ENCODE measurements at places on chromosomes 3 and 15.

- DNase-seq = no peak
These were observed 138.4 kb downstream of the FAM43A start for GRCh38 chr3:194824100-194824499.

- DNase-seq = no peak
These were observed 774.7 kb downstream of the MECOM start for GRCh38 chr3:168888781-168889180.

GRCh38 chr15:59060348-59060747 lies 44.6 kb upstream of the CCNB2 start:
- no peak for DNase-seq

GRCh38 chr3:47496892-47497291 lies 16.6 kb downstream of the ELP6 start:
- peak; percentile 15 for DNase-seq

- no peak for DNase-seq
These were observed 447.8 kb downstream of the MFSD1 start for GRCh38 chr3:159249472-159250174.

- no peak for DNase-seq
These were observed 21.7 kb downstream of the DUSP7 start for GRCh38 chr3:52034651-52035050.

- DNase-seq = no peak
These were observed 250.6 kb upstream of the NR2F2 start for GRCh38 chr15:96079882-96080281.

GRCh38 chr3:49465270-49466034 lies 4.6 kb upstream of the DAG1 start:
- DNase-seq = no peak

- no peak for DNase-seq
These were observed 3.1 kb upstream of the DLL4 start for GRCh38 chr15:40925863-40926658.

DNA sequence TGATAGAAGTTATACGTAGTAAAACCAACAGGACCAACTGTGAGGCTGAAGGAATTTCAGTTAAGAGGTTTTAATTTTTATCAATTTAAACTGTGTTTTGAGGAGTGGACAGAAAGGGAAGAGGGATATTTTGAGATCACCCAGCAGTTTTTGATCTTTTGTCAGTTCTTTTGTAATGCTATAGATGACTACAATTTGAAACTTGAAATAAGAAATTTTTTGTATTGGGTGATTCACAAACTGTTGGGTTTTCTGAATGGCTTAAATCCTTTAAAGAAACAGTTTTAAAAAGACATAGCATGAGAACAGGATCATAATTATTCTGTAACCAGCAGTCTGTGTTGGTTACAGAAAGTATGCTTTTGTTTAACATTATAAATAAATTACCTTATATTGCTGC lies 67.4 kb downstream of the TCF12 start:
- no peak for DNase-seq

GRCh38 chr15:31573759-31574158 lies 247.1 kb downstream of the KLF13 start:
- no peak for DNase-seq

GRCh38 chr3:122890077-122890719 lies 95.3 kb downstream of the SLC49A4 start:
- no peak for DNase-seq

DNA sequence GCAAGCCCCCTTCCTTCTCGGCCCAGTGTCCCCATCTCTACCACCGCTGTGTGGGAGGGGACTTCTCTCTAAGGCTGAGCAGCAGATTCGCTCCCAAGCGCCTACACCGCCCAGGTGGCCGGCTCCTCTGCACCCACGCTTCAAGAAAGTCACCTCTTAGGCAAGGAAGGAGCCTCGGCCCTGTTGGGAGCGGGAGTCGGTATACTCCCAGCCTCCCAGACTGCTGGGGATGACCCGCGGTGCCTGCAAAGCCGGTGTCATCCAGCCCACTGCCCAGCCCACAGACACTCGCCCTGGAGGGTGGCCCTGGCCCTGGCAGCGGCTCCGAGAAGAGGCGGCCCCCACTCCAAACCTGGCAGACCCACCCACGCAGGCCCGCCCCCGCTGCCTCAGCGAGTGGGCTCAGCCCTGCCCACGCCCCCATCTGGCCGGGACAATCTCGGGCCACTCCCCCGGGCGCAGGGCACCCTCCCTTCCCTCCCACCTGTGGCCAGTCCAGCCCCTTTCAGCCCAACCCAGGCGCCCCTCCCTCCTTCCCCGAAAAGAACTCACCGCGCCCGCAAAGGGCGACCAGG lies 396 bp downstream of the CHRNB4 start:
- DNase-seq = no peak

DNA sequence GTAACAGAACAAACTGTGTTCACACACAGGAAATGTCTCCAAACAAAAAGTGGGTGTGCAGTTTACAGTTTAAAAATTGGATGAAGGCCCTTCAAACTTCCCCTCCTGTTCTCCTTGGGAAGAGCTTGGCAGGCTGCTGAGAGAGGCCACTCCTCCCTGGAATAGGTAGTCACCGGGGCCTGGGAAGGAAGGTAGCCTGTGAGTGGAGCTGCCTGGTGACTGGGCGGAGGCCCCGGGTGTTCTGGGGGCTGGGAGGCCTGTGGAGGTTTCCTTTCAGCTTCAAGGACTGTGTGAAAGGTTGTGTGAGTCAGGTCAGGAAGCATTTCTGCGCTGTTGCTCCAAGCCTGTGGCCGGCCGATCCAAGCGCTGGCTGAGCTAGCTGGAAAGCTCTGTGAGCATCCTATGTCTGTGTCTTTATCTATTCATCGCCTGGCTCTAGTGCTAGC lies 14.1 kb downstream of the SLCO3A1 start:
- no peak for DNase-seq

GRCh38 chr3:48275287-48276027 lies 34.6 kb downstream of the ZNF589 start:
- no peak for DNase-seq

DNA sequence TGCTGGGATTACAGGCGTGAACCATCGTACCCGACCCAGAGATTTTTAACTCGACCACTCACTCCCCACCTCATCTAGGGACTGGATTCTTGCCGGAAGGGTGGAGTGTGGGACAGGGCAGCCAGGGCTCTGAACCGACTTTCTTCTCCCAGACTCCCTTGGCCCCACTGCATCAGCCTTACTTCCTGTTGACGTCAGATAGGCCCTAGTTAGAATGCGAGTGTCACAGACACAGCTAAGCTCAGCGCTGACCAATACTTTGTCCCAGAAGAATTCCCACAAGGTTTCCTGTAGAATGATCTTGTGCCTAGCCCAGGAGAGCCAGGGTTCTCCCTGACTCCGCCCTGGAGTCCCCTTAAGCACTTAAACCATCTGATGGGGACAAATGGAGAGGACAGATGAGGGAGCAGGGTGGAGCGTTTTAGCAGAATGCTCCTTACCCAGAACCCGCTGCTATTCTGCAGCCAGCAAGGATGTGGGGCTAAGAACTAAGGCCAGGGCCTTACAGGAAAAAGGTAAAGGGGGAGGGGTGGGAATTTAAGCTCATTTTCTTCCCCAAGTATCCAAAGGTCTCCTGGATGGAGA lies 5.8 kb upstream of the TUSC2 start:
- DNase-seq = no peak

GRCh38 chr3:128879991-128880390 lies 571 bp downstream of the ACAD9 start:
- DNase-seq = no peak

GRCh38 chr3:178388473-178388872 lies 147.8 kb upstream of the KCNMB2 start:
- DNase-seq = no peak

DNA sequence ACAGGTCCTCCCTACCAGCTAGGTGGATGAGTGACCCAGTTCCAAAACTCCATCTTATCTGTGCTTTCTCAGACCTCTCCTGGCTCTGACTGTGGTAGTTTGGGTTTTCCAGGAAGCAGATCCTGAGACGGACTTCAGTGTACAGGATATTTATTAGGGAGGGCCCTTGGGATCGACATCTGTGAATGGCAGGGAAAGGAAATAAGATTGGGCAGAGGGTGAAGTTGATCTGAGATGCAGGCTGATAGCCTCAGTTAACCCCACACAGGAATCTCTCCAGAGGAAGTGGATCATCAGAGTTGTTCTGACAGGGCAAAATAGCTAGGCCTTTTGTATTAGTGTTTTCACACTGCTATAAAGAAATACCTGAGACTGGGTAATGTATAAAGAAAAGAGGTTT lies 16.7 kb upstream of the MAPK6 start:
- DNase-seq = no peak

- no peak for DNase-seq
These were observed 570 bp upstream of the NEDD4 start for GRCh38 chr15:55993804-55994560.

DNA sequence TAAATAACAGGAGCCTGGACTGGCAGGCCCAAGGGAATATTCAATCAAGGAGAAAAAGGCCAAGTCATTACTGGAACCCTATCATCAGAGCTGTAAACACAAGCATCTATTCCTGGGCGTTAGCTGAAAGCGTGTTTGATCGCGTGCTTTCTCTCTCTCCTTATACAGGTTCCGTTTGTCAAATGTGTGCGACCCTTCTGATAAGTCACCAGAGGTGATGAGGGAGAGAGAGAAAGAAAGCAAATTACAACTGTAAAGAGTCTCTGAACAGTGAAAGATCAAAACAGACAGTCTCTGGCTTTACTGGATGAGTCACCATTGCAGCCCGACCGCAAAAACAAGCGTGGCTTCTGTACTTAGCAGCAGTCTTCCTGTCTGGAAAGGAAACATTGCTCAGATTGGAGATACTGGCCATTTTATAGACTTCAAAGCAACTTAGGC lies 39.5 kb upstream of the TPRG1 start:
- no peak for DNase-seq

GRCh38 chr15:88664151-88664778 lies 25.4 kb downstream of the ISG20 start:
- DNase-seq = no peak

DNA sequence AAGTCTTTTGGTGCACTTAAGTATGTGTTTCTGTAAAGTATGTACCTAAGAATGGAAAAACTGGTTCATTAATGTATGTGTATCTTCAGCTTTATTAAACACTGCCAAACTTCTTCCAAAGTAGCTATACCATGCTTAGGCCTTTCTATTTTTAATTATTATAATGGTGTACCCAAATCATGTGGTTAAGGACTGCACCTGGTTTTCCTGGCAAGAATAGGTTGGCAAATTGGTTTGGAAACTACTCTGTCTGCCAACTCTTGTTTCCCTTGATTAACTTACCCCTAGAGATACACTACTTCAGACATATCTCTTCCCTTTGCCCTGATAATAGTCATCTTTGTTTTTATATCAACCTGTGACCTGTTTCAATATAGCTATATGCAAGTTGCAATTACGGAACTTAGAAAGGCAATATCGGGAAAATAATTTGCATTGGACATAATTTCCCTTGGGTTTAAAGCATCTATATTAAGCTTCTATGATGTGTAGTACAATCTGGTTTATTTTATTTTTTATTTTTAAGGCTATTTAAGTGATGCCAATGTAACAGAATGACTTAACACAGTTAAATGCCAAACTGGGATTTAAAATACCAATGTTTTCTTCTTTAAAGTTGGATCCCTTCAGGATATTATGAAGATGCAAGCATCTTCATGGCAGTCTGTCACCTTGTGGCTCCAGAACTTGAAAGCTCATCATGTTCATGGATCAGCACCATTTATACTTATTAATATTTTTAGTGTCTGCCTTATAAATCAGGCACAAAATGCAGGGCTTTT lies 40.6 kb upstream of the TMEM108 start:
- no peak for DNase-seq

- no peak for DNase-seq
These were observed 112.3 kb downstream of the WDR76 start for GRCh38 chr15:43939070-43939469.

DNA sequence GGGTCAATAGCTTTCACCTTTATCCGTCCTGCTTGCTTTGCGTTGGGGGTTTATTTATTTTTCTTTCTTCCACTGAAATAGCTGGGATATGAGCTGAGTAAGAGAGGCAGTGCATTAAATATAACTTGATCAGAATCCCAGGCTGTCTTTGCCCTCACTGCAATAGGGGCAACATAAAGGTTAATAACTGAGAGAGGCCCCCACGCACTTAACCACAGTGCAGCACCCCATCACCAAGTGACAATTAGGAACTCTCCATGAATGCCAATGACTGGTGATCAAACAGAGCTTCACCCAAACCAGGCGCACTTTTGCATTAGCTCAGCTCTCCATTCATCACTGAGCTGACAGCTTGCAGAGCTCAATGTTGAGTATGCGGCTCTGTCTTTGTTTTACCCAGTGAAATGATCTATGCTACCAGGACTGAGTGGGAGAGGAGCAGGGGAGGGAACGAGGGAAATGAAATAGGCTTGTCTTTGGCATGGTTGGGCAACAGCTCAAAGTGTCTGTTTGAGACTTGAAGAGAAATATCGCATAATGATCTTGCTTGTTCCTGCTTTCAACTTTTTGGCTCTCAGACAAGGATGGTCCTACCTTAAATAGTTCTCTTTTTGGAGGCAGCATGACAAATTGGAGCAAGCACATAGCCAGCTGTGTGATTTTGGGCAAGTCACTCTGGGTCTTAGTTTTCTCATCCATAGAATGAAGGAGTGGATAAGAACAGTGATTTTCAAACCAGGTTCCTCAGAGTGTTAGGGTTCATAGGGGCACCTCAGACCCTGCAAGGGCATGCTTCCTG lies 14.5 kb upstream of the GLCE start:
- no peak for DNase-seq

- no peak for DNase-seq
These were observed 502.0 kb upstream of the CFAP20DC start for GRCh38 chr3:59551834-59552233.

GRCh38 chr3:58202917-58203360 lies 7.8 kb downstream of the DNASE1L3 start:
- peak; percentile 68 for DNase-seq

DNA sequence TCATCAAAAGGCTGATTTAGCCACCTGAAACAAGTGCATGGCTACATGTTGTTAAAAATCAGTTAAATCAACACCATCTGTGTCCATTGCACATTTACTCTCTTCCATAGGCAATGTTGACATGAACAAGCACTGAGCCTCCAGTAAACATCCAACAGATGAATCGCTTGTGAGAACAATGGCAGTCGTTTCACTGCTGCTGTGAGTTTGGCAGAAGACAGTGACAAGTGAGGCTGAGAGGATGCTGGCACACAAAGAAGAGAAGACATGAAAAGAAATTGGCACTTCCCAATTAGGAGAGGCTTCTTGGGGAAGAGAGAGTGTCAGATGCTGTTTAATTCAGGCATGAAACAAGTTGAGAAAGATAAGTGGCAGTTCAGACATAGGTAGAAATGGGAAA lies 227.4 kb upstream of the STT3B start:
- DNase-seq = no peak

- no peak for DNase-seq
These were observed 29.4 kb downstream of the NR2F2 start for GRCh38 chr15:96359616-96360521.

- no peak for DNase-seq
These were observed 142.8 kb upstream of the TOPAZ1 start for GRCh38 chr3:44098656-44099415.

DNA sequence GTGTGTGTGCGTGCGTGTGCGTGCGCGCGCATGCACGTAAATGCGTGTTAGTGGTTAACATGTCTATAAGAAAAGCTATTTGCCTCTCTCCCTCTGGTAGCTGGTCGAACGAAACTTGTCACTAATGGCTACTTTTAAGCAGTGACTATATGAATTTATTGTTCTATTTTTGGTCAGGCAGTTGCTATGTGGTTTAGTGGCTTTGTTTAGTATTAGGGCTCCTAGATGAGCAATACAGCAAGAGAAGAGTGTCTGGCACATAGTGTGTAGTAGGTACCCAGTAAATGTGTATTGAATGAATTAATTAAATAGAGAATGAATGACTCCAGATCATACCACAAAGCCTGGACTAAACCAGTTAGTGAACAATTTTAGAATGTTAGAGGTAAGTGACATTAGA lies 171.6 kb downstream of the PPM1L start:
- DNase-seq = no peak
